ENCODE measurements at places on chromosomes 5 and 9. TPM values are rescaled to one million over a fixed set of nuclear protein-coding genes. Genes with fewer than 3 reads are reported as not detected.

GRCh38 chr5:95223566-95224258, 61.2 kb downstream of the MCTP1 start:
- H3K36me3 ChIP-seq: no peaks in the 10 kb centered on the region
- H3K4me1 ChIP-seq: no peaks in the 10 kb centered on the region

DNA sequence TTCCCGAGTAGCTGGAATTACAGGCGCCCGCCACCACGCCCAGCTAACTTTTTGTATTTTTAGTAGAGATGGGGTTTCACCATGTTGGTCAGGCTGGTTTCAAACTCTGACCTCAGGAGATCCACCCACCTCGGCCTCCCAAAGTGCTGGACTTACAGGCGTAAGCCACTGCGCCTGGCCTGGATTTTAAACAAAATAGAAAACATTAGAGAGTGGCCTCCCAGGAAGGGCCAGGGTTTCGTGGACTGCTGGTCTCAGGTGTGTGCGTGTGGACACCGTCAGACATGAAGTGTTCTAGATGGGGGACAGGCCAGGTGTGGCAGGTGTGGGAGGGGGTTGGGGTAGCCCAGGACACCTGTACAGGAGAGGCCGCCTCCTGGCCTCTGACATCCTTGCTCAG, 7.0 kb upstream of the GBGT1 start:
- peaks cover 4% of the 10 kb centered on the region for H3K27me3 ChIP-seq
- H3K4me3 ChIP-seq: no peak overlapping the region
- H3K27ac ChIP-seq: no peak overlapping the region
- H3K36me3 ChIP-seq: no peaks in the 10 kb centered on the region
- no peaks in the 10 kb centered on the region for H3K4me1 ChIP-seq
- DNase-seq: no peak

NEUROG1 gene
- total RNA-seq: not detected

GRCh38 chr9:4538621-4539020, 48.4 kb downstream of the SLC1A1 start:
- no peak overlapping the region for H3K27ac ChIP-seq
- H3K27me3 ChIP-seq: no peaks in the 10 kb centered on the region
- H3K4me3 ChIP-seq: no peak overlapping the region

ACER2 gene
- 7.4 TPM for total RNA-seq

DNA sequence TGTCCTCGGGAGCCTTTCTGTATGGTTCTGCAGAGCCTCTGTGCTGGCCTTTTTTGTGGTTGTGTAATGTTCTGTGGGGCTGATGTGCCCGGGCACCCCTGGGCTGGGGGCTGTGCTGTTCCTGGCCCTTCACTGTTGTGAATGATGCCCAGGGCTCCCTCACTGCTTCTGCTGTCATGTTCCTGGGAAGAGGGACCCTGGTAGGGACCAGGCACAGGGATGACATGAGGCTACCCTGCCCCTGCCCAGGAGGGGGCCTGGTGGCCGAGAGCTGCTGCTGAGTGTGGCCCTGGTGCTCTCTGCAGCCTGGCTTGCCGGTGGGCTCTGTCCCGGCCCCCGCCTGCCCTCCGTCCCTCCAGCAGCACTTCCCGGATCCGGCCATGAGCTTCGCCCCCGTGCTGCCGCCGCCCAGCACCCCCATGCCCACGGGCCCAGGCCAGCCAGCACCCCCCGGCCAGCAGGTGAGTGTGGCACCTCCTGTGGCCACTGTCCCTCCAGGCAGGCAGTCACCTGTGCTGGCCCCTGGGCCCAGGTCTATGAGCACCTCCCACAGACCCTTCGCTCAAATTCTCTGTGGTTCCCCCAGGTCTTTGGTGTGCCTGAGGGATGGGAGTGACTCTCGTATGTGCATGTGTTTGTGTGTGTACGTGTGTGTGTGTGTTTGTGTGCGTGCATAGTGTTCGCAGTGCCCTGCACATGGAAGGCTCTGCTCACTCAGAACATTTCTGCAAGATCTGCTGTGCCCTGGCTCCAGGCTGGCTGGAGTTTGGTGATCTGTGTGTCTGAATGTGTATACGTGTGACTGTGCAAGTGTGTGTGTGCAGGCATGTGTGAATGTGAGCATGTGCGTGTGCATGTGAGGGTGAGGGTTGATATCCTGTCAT, 72.3 kb downstream of the WNK2 start:
- no peaks in the 10 kb centered on the region for H3K27me3 ChIP-seq
- no peaks in the 10 kb centered on the region for H3K36me3 ChIP-seq
- no peaks in the 10 kb centered on the region for H3K4me1 ChIP-seq
- H3K4me3 ChIP-seq: no peak overlapping the region
- DNase-seq: no peak

DNA sequence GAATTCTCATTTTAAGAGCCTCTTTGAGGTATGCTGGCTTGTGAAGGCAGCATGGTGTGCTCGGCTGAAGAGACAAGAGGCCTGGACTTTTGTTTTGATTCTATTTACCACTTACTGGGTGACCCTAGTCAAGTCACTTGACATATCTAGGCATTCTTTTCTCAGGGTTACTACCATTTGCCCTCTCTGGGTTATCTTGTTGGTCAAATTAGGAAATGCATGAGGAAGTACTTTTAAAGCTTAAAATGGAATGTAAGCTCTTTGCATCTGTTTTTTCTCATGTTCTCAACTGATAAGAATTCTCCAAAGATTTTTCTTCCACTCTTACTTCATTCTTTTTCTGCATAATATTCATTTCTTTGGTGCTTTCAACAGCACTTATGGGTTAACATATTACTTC, 173.1 kb downstream of the PLK2 start:
- no peak overlapping the region for H3K27ac ChIP-seq
- no peak for DNase-seq
- no peak overlapping the region for H3K4me3 ChIP-seq
- H3K4me1 ChIP-seq: no peaks in the 10 kb centered on the region

- H3K4me1 ChIP-seq: no peaks in the 10 kb centered on the region
- DNase-seq: no peak
- no peaks in the 10 kb centered on the region for H3K36me3 ChIP-seq
Observed at GRCh38 chr9:115396071-115396529, 278.1 kb upstream of the TNC start.

AIF1L gene
- 53.5 TPM for total RNA-seq

IL5 gene
- not detected for total RNA-seq

- no peak overlapping the region for H3K4me3 ChIP-seq
- no peaks in the 10 kb centered on the region for H3K27me3 ChIP-seq
- no peak for DNase-seq
- H3K27ac ChIP-seq: no peak overlapping the region
- H3K4me1 ChIP-seq: no peaks in the 10 kb centered on the region
Observed at GRCh38 chr9:90546200-90546599, 96.4 kb downstream of the DIRAS2 start.

CARTPT gene
- total RNA-seq: not detected

GRCh38 chr9:38107405-38107804, 38.4 kb upstream of the SHB start:
- no peaks in the 10 kb centered on the region for H3K27me3 ChIP-seq
- H3K4me3 ChIP-seq: no peak overlapping the region
- no peaks in the 10 kb centered on the region for H3K4me1 ChIP-seq
- H3K36me3 ChIP-seq: no peaks in the 10 kb centered on the region
- H3K27ac ChIP-seq: no peak overlapping the region

DNA sequence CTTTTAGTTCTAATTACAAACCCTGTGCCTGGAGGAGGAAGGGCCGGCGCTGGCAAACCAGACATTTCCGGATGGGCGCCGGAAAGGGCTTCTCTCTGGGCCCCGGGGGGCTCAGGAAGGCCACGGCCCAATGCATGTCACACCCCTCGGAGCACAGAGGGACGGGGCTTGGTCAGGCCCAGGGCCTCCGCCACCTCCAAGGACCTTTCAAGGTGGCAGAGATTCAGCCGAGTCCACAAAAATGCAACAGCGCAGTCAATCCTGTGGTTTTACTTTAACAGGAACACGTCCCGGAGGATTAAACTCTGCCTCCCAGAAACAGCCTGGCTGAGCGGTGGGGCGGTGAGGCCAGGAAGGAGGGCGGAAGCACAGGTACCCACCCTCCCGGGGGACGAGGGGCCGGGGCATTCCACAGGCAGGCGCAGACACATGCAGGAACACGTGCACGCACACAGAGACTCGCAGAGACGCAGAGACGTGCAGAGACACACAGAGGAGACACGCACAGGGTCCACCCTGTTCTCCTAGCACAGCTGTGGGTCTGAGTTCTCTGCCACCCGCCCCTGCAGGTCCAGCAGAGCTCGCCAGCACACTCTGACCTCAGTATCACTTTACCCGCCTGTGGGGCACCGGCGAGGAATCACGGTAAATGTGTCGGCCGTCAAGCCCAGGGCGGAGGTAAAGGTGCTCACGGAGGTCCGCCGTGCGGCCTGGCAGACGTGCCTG, 23.0 kb downstream of the SLC9A3 start:
- no peak overlapping the region for H3K4me3 ChIP-seq
- H3K27ac ChIP-seq: peak overlapping the region; percentile 39
- DNase-seq: no peak
- H3K4me1 ChIP-seq: no peaks in the 10 kb centered on the region

- no peaks in the 10 kb centered on the region for H3K4me1 ChIP-seq
- H3K4me3 ChIP-seq: no peak overlapping the region
- no peak overlapping the region for H3K27ac ChIP-seq
- H3K27me3 ChIP-seq: no peaks in the 10 kb centered on the region
- no peaks in the 10 kb centered on the region for H3K36me3 ChIP-seq
- no peak for DNase-seq
Observed at GRCh38 chr5:117973785-117974184, 1014.6 kb downstream of the DTWD2 start.

DNA sequence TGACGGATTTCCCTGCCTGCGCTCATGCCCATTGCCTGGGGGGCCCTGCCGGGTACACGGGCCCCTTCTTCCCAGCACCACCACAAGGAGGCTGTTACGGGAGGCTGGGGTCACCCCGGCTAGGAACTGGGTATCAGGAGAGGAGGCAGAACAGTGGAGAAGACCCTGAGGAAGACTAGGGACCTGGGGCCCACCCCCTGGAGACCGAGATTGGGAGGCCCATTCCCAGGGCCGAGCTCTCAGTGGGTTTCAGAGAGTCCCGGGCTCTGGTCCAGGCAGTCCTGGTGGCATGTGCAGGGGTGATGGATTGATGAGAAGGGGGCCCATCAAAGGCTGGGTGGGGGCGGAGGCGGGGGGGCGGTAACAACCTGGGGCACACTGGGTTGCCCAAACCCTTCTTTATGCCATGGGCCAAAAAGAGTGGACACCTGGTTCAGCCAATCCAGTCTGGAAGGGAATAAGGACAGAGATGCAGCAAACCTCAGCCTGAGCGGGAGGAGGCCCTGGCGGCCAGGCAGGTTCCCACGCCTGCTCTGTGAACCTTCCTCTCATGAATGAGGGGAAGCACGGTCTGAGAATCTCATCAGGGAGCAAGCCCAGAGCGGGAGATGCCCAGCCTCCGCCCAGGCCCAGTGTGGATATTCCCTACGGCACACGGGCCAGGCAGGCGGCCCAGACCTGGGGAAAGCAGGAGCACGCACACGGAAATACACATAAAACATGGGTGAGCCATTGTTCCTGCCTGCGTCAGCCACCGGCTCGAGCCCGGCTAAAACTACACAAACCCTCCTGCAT, 785 bp upstream of the P4HA2 start:
- H3K27me3 ChIP-seq: no peaks in the 10 kb centered on the region
- peak overlapping the region; percentile 89 for H3K4me3 ChIP-seq
- peaks cover 12% of the 10 kb centered on the region for H3K4me1 ChIP-seq
- H3K27ac ChIP-seq: peak overlapping the region; percentile 84
- DNase-seq: no peak
- H3K36me3 ChIP-seq: no peaks in the 10 kb centered on the region

DNA sequence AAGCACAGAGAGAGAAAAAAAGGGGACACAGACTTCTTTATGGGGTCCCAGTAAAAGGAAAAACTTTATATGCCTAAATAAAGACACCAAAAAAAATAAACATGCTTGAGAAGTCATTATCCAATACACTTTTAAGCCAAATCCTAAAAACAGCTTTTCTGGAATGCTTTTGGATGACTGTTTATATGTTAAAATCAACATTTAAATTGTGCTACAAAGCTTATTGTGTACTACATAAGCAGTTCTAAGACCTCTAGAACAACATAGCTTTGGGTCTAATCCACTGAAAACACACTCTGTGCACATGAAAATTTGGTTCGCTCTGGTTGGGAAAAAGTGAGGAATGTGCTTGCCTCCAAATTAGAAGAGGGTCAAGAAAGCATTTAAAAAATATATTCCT, 92.5 kb downstream of the EBF1 start:
- H3K4me3 ChIP-seq: no peak overlapping the region
- peaks cover 52% of the 10 kb centered on the region for H3K4me1 ChIP-seq
- H3K36me3 ChIP-seq: no peaks in the 10 kb centered on the region
- no peaks in the 10 kb centered on the region for H3K27me3 ChIP-seq
- no peak overlapping the region for H3K27ac ChIP-seq

DNA sequence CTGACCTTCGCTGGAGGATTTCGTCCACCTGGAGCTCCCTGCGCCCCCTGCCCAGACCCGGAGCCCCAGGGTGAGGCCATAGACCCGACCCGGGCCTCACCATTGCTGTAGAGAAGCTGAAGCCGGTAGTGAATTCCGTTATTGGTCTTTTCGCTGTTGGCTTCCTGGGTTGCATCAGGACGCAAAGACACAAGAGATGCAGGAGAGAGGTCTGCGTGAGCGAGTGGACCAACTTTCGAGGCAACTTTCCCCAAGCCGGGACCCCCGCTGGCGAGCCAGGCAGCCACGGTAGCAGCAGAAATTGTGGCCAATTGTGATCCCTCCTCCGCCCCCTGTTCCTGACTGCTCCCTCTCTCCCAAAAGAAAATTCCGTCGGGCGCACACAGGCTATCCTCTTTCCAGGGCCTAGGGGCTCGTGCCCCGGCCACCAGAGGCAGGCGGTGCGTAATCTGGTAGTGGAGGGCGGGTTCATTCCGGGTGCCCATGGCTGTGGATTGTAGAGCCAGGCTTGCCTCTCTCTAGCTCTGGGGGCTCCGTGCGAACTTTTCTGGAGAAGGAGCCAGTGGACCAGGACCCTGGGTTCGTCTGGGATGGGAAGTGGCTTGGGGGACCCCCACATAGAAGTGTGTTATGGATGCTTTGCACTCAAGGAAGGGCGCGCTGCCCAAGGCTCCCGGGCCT, 3.3 kb downstream of the EBF1 start:
- H3K27ac ChIP-seq: peak overlapping the region; percentile 79
- H3K4me1 ChIP-seq: no peaks in the 10 kb centered on the region
- H3K4me3 ChIP-seq: peak overlapping the region; percentile 42
- peaks cover 38% of the 10 kb centered on the region for H3K27me3 ChIP-seq
- H3K36me3 ChIP-seq: no peaks in the 10 kb centered on the region
- DNase-seq: no peak

DNA sequence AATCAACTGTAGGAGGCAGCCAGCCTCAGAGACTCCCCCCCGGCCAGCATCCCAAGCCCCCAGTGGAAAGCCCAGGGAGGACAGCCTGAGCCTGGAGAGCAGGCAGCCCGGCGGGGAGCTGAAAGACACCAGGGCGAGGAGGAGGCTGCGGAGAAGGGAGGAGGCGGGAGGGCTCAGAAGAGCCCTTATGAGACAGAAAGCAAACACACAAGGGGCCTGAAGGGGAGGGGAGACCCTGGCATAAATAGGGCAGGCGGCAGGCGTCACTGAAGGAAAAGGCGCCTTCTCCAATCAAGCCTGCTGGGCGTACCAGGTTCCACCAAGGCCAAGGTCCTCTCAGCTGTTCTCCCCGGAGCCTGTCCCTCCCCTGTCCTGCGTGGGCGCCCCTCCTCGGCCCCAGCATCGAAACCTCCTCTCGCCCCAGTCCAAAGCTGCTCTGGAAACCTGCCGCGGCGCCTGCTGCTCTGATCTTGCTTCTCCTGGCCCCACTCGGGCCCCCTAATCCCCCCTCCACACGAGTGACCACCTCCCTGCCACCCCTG, 1.3 kb downstream of the SLC9A3 start:
- H3K27me3 ChIP-seq: no peaks in the 10 kb centered on the region
- H3K27ac ChIP-seq: peak overlapping the region; percentile 86
- H3K36me3 ChIP-seq: no peaks in the 10 kb centered on the region

SPINK4 gene
- not detected for total RNA-seq
